Stimulated activated CD4-positive, alpha-beta T cell treated with anti-CD3 and anti-CD28 coated beads, Interleukin-2, amount 100 ng/mL, for 24 hours (primary cell): ENCODE measurements at places on chromosomes 16 and 17.
A peak's percentile ranks its signal among the peaks of the same experiment; 100 is the strongest.

- DNase-seq: no peak
These were observed 57.2 kb upstream of the NLK start for GRCh38 chr17:27985306-27985705.

- peak; percentile 89 for DNase-seq
These were observed 9.9 kb upstream of the GSDMA start for GRCh38 chr17:39952680-39953470.

DNA sequence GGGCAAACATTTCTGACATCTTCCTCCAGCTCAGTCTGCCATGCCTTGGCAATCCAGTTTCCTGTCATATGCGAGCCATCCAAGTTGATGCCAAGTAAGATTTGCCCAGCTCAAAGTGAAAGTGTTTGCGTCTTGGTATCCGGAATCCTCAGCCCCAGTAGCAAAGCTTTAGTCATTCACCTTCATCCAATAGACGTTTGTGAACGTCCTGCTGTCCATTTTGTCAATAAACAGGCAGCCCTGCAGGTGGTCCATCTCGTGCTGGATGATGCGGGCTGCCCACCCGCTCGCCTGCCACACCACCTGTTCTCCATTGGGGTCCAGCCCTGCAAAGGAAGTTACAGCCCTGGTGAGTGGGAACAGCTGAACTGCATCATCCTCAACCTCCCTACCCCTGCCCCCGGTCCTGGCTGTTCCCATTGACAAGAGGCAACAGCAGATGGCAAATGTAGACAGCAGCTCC lies 1.5 kb downstream of the PDF start:
- no peak for DNase-seq

DNA sequence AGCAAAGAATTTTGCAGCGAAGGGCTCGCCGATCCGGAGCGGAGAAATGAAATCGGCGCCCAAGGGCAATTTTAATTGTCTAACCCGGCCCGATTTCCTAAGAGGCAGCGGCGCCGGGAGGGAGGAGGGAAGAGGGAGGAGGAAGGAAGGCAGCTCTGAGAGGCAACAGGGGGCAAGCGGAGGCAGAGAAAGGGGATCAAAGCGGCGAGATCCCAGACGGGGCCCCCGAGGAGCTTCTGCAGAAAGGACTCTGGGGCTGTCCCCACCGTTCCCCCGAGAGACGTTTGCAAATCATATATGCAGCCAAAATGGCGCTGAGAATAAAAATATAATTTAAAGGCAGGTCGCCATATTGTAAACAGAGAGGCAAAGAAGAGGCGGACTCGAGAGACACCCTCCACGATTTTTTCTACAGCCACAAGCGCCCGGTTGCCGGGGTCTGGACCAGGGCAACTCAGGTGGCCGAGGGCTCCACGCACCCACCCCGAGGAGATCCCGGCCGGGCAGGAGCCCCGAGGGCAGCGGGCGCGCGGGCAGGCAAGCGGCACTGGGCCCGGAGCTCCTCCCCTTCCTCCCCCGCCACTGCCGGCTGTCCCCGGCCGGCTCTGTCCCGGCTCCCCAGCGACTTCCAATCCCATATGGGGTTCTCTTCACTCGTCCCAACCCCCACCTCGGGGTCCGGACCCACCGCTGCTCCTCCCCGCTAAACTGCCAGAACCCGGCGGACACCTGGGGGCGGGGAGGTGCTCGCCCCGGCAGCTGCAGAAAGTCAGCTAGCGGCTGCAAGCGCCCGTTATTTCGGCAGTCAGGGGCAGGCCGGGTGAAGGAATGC lies 1.9 kb downstream of the PHF12 start:
- DNase-seq: peak; percentile 73

GRCh38 chr17:82403662-82404660 lies 14.2 kb upstream of the HEXD start:
- no peak for DNase-seq

DNA sequence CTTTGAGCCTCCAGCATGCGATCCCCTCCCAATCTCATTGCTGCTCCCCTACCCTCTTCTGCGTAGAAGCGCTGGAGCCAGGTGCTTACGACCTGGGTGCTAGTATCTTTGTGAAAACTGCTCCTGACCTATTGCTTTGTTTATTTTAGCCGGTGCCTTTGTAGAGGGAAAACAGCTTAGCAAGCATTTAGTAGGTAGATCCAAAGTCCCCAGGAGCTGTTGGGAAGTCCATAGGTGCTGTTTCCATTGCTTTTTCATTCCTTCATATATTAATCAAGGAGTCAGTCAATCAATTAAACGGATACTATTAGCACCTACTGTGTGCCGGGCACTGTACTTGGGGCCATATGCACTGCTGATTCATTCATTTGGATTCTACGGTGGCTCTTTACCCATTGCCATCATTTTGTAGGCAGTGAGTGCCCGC lies 497.6 kb downstream of the WWOX start:
- DNase-seq: no peak

- DNase-seq: no peak
These were observed 1.9 kb downstream of the DNAH17 start for GRCh38 chr17:78575340-78575739.

DNA sequence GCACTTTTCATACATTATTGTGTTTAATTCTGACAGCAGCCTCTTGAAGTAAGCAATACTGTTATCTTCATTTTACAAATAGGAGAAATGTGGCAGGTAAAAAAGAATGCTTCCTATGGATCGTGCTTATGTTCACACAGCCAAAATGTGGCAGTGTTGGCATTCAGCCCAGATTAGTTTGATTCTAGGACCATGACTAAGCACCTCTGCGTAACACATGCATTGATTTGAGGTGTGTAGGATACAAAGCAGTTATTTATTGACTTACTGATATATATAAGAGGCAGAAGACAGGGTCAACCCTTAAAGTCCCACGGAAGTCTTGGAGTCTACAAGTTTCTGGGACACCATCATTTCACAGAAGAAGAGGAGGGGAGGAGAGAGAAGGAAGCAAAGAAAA lies 1144.4 kb upstream of the GOT2 start:
- DNase-seq: no peak

- no peak for DNase-seq
These were observed 1000.4 kb downstream of the CDH11 start for GRCh38 chr16:64121473-64121872.

DNA sequence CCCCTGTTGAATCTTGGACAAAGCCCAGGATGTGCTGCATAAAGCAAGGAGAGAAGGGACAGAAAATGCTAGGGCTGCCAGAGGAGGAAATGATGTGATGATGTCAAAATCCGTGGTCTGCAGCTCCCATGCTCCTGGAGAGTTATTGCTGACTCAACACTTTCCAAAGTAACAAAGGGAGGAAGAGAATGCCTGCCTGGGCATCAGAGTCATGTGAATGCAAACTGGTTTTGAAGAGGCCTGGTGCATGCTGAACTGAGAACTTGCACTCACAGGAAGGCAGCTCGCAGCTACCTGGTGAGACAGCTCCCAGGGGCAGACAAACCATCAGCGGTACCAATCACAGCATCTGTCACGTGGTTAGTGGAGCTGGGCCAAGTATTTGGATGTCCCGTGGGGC lies 2.8 kb downstream of the MARVELD3 start:
- DNase-seq: no peak

DNA sequence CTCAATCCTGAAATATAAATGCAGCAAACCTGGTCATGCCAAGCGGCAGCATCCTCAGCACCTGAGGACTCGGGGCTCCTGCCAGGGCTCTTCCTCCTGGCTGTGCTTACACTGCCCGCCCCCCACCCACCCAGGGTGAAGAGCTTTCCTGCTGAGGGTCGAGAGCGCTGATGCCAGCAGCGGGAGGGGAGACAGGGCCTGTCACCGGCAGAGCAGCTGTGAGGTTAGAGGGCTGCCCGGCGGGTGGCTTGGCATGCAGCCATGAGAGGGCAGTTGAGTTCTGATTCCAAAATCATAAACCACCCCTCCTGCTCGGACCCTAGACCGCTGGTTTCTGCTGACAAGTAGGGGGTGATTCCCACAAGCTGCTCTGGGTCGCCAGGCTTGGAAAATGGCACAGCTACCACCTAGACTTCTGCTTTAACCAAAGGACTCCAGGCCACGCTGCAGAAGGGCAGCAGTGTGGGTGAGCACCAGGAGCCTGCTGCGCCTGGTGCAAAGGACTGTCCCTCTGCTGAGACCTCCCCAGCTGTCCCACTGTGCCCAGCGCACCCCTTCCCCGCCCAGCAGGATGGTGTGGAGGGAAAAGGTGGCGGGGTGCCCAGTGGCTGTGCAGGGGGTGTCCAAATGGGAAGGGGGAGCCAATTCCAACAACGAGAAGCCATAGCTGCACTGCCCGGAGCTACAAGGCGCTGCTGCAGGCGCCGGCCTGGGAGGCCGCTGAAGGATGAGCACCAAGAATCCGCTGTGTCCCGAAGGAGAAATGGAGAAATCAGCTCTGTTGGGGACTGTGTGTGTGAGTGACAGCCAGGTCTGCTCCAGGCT lies 26.6 kb downstream of the MXRA7 start:
- DNase-seq: no peak
